Stimulated activated CD8-positive, alpha-beta memory T cell treated with anti-CD3 and anti-CD28 coated beads, Interleukin-2, amount 100 ng/mL, for 48 hours (primary cell): ENCODE measurements at places on chromosomes 7 and 10.

DNA sequence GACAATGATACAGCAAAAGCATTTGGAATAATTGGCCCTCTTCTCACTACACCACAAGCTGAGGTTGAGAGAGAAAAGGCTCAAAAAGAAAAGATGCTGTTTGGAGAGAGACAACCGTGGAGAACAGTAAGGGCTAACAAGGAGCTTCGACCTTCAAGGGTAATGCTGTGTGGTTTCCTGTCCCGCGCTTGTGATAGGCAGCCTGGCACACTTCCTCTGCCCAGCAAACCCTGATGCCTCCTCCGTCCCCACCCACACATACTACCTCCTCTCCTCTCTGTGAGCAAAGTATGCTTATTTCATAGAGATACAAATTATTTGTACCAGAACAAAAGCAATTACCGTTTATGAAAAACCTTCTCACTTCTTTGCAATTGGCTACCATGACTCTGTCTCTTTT is 755.4 kb downstream of the KCNMA1 start:
- DNase-seq = no peak

DNA sequence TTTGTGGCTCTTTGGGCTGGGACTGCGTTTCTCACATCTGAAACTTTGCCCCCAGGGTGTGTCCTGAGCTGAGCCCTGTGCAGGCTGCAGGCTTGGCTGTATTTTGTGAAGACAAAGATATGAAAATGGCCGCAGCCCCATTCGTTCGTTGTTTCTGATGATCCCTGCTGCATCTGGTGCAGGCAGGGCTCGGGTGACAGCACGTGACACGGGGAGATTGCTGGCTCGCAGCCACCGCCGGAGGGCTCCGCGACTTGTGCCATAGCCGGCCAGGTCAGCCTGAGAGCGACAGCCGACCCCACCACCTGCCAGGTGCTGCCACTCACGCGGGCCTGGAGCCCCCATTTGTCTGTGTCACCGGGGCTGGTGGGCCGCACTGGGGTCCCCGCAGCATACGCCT is 81.3 kb downstream of the ZRANB1 start:
- DNase-seq = no peak

DNA sequence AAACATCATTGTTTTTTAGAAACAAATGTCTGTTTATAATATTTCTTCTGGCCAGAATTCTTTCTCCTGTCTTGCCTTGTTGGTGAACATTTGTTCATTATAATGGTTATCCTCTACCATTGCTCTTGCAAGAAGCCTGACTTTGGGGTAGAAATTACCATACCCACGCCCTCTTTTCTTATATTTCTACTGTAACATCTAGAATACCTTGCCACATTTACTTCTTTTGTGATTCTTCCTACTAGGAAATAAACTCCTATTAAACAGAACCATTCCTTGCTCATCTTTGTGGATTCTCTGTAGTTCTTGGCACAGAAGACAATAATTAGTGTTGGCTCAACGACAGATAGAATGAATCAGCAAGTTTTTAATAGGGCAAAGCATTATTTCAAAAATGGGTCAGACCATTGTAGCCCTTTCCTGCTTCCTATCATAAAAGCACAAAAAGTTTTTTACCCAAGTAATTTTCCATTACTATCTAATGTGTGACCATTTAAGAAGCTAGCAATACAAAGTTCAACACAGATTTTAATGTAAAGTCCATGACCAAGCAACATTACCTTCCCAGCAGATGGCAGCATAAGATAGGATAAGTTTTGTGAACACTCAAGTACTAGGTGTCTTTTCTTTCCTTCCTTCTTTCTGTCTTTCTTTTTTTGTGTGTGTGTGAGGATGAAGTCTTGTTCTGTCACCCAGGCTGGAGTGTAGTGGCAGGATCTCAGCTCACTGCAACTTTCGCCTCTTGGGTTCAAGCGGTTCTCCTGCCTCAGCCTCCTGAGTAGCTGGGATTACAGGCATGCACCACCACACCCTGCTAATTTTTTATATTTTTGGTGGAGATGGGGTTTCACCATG is 270.4 kb downstream of the HGF start:
- no peak for DNase-seq

DNA sequence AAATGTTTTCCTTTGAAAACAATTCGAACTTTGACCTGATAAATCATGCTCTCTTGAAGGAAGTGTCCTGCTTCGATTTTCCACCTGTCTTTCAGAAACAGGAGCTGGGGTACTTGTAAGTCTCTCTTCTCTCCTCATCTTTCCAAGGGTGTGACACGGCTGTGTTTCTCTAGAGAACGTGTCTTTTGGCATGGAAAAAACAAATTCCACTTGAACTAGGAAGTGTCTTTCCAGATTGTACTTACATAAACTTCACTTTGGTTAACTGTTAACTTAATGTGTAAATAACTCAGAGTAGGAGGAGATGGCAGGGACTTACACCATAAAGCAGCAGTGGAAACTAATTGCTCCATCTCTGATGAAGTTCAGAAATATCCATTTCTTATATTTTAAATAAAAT is 4.2 kb upstream of the CALCR start:
- DNase-seq = no peak

DNA sequence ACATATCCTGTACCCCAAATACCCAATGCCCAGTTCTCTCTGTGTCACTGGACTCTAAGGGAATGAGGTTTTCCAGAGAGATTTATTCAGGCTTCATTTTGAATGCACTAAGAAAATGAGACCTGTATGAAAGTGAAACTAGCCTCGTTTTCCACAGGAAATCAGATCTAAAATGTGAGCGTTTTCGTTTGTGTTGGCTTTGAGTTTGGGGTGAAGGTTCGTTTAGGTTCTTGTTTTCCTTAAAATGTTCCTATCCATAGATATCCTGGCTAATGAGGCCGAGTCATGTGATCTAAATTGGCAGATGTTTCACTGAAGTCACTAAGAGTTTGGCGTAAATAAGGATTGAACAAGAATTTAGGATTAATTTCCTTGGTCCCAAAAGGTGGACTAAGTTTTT is 90.9 kb upstream of the BMPER start:
- no peak for DNase-seq

DNA sequence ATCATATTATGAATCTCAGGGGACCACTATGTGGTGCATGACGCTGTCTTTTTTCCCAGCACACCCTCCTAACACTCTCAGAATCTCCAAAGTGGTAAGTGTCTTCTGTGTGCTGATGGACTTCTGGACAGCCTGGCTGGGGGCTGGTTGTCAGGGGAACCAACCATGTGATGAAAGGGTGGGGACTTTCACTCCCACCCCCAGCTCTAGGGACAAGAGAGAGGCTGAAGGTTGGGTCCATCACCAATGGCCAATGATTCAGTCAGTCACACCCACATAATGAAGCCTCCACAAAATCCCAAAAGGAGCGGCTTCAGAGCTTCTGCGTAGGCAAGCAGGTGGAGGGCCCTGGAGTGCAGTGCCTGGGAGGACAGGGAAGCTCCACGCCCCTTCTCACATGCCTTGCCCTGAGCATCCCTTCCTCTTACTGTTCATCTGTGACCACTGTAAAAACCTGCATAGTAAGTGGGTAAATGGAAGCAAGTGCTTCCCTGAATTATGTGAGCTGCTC is 44.6 kb downstream of the RASGEF1A start:
- DNase-seq = no peak
